ENCODE measurements at places on chromosomes 3 and 15.

DNA sequence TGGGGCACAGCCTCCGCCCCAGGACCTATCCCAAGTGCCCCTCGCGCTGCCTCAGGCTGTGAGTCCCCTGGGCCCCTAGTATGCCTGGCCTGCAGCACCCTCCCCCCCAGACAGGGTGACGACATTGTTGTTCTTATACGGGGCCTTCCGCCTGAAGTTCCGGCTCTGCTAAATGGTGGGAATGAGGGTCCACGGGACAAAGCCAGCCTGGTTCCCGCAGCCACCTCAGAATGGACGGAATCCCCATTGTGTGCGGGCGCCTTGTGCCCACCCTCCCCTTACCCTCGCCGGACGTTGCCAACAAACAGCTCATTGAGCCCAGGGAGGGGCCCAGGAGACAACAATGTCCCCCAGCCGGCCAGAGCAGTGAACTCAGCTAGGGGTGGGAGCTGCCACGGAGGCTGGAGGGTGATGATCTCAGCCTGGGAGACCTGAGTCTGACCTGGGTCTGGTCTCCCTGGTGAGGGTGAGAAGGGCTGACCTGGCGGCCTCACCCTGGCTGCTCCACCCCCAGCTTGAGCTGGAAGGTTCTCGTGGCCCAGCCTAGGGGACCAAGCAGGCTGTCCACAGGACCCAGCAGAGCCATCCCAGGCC, 10.2 kb upstream of the DLL4 start:
- no peak for DNase-seq

DNA sequence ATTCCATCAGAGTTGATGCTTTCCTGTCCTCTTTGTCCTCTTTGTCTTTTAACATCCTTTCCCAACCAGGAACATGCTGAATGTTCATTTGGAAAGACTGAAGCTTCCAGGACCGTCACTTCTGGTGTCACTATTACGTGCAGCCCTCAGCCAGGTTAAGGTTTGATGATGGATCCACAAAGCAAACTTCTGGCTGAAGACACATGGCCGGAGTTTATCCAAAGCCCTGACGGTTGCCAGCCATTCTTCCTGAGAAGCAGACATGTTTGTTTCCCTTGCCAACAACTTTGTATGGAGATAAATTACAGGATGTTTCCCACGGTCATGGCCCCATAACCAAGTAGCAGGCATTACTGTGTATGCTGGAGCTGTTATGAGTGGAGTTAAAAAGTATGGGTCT, 236.9 kb downstream of the THSD4 start:
- DNase-seq = no peak

GRCh38 chr3:195823280-195823679, 11.6 kb upstream of the MUC4 start:
- no peak for DNase-seq

DNA sequence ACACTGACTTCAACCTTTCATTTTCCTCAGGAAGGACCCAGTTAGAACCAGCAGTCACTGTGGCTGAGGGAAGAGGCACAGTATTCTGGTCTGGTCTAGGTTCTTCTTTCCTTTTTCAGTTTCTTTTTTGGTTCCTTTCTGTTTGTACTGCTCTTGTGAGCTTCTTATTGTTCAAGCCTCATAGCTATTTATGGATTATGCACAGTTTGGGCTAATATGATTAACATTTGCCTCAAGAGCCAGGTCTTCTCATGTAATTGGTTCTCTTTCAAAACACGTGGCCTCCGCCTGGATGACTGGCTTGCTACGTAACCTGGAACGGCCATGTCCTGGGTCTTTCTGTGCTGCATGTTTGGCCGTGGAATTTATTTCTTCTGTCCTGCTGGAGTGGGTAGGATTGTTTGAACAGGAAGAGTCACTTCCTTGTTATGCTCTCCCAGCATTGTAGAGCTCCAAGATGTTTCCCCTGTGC, 43.3 kb downstream of the RBMS3 start:
- DNase-seq = no peak

DNA sequence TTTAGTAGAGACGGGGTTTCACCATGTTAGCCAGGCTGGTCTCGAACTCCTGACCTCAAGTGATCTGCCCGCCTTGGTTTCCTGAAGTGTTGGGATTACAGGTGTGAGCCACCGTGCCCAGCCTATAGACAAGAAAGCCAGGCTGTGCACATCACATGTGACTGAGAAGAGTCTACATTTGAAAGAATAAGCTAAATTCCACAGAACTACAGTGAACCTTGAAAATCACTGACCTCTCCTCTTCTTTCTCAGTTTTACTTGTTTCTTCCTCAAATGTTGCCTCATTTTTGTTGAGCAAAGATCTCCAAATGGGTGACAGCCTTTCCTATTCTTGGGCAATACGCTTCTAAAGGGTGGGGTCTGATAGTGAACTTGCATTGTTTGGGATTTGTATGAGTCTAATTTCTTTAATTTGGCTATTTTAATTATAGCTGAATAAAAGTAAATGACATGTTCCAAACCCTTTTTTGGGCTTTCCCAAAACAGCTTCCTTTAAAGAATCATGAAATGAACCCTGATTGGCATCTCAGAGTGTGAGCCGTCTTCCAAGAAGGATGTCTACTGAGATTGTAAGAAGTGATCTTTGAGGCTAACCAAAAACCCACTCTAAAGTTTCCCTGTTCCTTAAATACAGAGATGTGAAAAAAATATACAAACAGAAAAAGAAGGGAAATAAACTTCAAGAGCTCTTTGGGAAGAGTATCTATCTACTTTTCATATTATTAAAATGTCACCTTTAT, 21.6 kb upstream of the SPTBN5 start:
- DNase-seq = no peak

DNA sequence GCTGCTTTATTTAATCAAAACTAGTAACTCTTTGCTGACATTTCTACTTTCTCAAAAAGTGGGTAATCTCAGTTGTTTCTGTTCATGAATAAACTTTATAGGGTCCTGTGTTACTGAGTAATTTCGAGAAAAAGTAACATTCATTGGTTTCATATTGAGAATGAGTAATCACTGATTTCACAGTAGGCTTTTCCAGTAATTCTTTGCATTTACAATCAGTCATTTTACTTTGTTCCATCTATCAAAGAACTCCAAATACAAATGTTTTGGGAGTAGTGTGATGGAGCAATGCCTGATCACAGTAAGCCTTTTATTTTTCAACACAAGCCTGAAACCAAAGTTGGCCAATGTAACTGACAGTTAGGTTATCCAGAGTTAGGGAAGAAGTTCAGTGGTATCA, 353.6 kb downstream of the ULK4 start:
- DNase-seq = no peak
